GM12891 (cell line): ENCODE measurements at places on chromosomes 2 and 18.

DNA sequence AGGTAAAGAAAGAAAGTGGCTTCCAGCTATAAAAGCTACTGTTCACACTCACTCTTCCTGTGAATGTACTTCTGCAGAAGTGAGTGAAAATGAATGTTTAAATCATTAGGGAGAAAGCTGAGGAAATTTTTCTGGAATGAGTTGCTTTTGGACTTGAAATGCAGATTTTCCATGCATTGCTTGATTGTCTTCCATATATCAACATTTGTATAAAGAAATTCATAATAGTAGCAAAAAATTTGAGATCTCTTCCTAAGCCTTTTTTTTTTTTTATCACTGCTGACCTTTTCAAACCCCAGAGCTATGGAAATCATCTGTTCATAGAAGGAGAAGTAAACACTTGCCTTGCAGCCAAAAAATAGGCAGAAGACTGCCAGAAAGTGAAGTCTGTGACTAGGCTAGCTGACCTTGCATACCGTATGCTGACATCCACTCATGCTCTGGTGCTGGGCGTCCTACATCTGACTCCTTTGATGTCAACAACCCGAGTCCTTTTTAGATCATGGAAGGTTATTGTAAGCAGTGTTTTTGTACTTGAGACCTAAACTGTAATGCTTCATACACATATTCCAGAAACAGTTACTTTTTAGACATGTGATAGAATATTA, 154.5 kb upstream of the RASGRP3 start:
- no peak for DNase-seq

DNA sequence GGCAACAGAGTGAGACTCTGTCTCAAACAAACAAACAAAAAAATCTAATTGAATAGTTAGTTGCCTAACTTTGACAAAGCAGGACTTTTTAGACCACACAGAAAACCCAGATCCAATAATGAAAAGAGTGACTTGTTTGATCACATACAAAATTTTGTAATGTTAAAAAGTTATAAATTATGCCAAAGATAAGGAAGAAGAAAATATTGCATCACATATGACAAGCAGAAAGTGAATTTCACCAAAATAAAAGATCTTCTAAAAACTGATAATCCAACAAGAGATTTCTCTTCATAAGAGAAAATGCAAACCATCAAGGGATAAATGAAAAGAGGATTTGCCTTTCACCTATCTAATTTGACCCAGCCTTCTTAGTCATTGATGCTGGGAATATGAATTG, 2.8 kb upstream of the RMP24 start:
- no peak for DNase-seq

DNA sequence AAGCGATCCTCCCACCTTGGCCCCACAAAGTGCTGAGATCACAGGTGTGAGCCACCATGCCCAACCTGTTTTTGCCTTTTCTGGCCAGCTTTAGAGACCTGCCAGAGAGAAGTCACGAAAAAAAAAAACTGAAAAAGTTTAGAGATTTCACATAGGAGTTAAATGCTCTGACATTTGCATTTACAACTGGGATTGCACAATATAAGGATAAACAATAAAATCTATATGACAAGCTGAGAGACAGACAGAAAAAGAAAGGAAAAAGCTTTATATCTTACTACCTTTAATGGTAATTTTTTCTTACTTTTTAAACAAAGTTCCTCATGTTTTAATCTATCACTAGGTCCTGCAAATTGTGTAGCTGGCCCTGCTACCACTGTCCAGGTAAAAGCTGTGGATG, 466.5 kb downstream of the TXNL1 start:
- no peak for DNase-seq

- no peak for DNase-seq
These were observed 43.2 kb downstream of the TMEM18 start for GRCh38 chr2:634041-634440.
